ENCODE measurements at places on chromosomes 2 and 18. TPM values are rescaled to one million over a fixed set of nuclear protein-coding genes. Genes with fewer than 3 reads are reported as not detected.

GRCh38 chr18:73381016-73381698 is 513.4 kb upstream of the NETO1 start:
- no peak for DNase-seq
- H3K4me1 ChIP-seq: no peaks in the 10 kb centered on the region
- H3K27me3 ChIP-seq: no peaks in the 10 kb centered on the region
- H3K4me3 ChIP-seq: no peak overlapping the region

- no peaks in the 10 kb centered on the region for H3K27me3 ChIP-seq
- no peaks in the 10 kb centered on the region for H3K4me1 ChIP-seq
- H3K27ac ChIP-seq: no peak overlapping the region
- no peak overlapping the region for H3K4me3 ChIP-seq
- H3K36me3 ChIP-seq: no peaks in the 10 kb centered on the region
Measured at GRCh38 chr2:140422759-140423158, 1642.6 kb upstream of the NXPH2 start.

- no peak for DNase-seq
- H3K4me3 ChIP-seq: no peak overlapping the region
- H3K27ac ChIP-seq: no peak overlapping the region
- H3K36me3 ChIP-seq: no peaks in the 10 kb centered on the region
- no peaks in the 10 kb centered on the region for H3K4me1 ChIP-seq
Measured at GRCh38 chr18:68740966-68741365, 26.1 kb upstream of the TMX3 start.

GRCh38 chr2:45276914-45277313 is 267.7 kb upstream of the SIX2 start:
- H3K36me3 ChIP-seq: no peaks in the 10 kb centered on the region
- DNase-seq: no peak
- no peaks in the 10 kb centered on the region for H3K27me3 ChIP-seq
- H3K4me1 ChIP-seq: no peaks in the 10 kb centered on the region

DNA sequence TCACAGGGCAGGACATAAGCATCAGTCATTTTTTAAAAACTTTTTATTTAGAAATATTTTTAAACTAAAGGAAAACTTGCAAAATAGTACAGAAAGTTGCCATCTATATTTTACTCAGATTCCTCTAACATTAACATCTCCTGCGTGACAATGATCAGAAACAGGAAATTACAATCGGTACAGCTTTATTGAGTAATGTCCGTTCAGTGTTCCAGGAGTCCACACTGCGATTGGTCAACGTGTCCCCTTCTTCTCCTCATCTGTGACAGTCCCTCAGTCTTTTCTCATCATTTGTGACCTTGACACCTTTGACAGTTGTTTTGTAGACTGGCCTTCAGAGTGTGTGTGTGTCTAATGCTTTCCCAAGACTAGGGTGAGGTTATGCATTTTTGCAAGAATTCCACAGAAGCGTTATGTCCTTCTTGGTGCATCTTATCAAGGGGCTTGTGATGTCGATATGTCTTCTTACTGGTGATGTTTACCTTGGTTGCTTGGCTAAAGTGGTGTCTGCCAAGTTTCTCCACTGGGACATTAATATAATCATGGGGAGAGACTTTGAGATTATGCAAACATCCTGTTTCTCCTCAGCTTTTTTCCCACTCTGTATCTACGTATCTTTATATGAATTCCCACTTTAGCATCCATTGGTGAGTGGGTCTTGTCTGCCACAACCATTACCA is 21.4 kb upstream of the TMEM177 start:
- no peaks in the 10 kb centered on the region for H3K36me3 ChIP-seq
- DNase-seq: no peak
- no peak overlapping the region for H3K27ac ChIP-seq
- H3K4me1 ChIP-seq: no peaks in the 10 kb centered on the region

DNA sequence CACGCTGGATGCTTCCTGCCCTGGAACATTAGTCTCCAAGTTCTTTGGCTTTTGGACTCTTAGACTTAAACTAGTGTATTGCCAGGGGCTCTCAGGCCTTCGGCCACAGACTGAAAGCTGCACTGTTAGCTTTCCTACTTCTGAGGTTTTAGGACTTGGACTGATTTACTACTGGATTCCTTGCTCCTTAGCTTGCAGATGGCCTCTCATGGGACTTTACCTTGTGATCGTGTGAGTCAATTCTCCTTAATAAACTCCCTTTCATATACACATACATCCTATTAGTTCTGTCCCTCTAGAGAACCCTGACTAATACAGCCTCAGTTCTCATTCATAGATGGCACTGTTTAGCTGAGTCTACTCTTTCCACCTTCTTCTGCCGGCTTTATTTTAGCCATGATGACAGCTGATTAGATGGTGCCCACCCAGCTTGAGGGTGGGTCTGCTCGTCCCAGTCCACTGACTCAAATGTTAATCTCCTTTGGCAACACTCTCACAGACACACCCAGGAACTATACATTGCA is 389.1 kb downstream of the NYAP2 start:
- no peak overlapping the region for H3K27ac ChIP-seq
- H3K36me3 ChIP-seq: no peaks in the 10 kb centered on the region
- H3K27me3 ChIP-seq: no peaks in the 10 kb centered on the region
- H3K4me3 ChIP-seq: no peak overlapping the region

GRCh38 chr2:100041946-100042345 is 100.4 kb downstream of the AFF3 start:
- no peak for DNase-seq
- no peak overlapping the region for H3K27ac ChIP-seq
- H3K36me3 ChIP-seq: no peaks in the 10 kb centered on the region
- H3K4me1 ChIP-seq: no peaks in the 10 kb centered on the region

DNA sequence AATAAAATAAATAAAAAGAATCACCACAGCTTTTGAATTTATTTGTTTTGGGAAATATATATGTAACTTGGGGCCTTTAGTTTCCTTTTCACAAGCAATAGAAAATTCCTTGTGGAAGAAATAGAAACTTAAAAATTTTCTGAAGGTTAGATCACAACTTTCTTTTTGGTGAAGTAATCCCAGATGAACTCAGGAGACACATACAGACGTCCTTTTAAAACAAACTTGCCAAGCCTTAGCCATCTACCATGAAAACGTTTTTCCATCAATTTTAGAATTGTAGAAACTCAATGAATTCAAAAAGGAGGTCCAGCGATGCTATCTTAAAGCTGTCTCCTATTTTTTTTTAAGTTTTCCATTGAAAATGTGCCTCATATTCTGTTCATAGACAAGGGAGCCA is 225.6 kb downstream of the ASXL3 start:
- no peak overlapping the region for H3K4me3 ChIP-seq
- no peaks in the 10 kb centered on the region for H3K36me3 ChIP-seq
- no peak for DNase-seq

DNA sequence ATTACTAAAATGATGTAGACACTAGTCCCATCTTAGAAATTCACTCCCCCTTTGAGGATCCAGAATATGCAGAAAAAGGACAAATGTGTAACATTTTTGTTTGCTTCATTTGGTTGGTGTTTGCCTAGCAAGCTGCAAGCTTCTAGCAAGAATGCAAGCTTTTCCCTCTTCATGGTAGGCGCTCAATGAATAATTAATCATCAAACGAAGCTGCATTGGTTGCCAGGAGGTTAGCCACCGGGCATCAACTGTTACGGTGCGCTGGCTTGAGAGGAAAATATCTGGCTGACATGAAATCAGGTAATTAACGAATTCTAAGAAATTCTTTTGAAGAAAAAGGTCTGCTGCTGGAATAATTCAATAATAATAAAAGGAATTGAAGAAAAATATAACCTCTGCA is 341.0 kb upstream of the KYNU start:
- no peaks in the 10 kb centered on the region for H3K4me1 ChIP-seq
- no peak overlapping the region for H3K27ac ChIP-seq
- no peaks in the 10 kb centered on the region for H3K36me3 ChIP-seq
- no peaks in the 10 kb centered on the region for H3K27me3 ChIP-seq

DNA sequence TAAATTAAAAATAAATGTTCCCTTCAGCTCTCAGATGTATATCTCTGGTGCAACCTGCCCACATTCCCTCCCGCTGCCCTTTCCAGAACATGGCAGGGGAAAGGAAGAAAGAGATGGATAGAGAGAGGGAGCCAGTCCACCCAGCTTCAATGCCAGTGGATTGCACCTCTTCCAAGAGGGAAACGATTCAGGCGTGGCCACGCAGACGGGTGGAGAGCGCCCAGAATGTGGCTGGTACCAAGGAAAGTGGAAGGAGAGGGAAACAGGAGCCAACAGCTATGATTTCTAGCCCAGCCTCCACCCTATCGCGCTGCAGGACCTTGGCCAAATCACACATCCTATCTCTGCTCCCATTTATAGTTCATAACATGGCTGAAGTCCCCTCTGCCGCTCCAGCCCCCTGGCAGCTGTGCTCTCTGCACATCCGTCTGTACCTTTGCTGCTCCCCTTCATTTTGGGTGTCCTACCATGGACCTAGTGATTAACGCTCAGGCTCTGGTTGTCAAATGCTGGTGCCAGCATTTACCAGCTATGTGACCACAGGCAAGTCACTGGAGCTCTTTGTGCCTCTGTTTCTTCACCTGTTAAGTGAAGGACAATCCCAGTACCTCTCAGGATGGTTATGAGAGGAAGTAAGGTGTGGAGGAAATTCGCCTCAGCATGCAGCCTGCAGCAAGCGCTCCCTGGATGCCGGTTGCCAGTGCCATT is 66.5 kb downstream of the SFXN5 start:
- no peak overlapping the region for H3K27ac ChIP-seq
- no peak overlapping the region for H3K4me3 ChIP-seq
- DNase-seq: peak; percentile 44
- no peaks in the 10 kb centered on the region for H3K27me3 ChIP-seq

- H3K27ac ChIP-seq: no peak overlapping the region
- no peaks in the 10 kb centered on the region for H3K36me3 ChIP-seq
Measured at GRCh38 chr2:197280015-197280702, 30.4 kb downstream of the ANKRD44 start.

- no peaks in the 10 kb centered on the region for H3K27me3 ChIP-seq
- H3K4me3 ChIP-seq: no peak overlapping the region
- peak; percentile 46 for DNase-seq
- H3K4me1 ChIP-seq: peaks cover 12% of the 10 kb centered on the region
Measured at GRCh38 chr2:240954436-240955305, 43.7 kb upstream of the SNED1 start.

- H3K4me3 ChIP-seq: no peak overlapping the region
- peaks cover 16% of the 10 kb centered on the region for H3K4me1 ChIP-seq
- no peaks in the 10 kb centered on the region for H3K36me3 ChIP-seq
- DNase-seq: peak; percentile 56
Measured at GRCh38 chr2:238861013-238861730, 13.3 kb downstream of the TWIST2 start.

- no peaks in the 10 kb centered on the region for H3K27me3 ChIP-seq
- no peaks in the 10 kb centered on the region for H3K36me3 ChIP-seq
- H3K4me1 ChIP-seq: no peaks in the 10 kb centered on the region
- no peak for DNase-seq
- H3K4me3 ChIP-seq: no peak overlapping the region
Measured at GRCh38 chr2:119694470-119694844, 15.5 kb downstream of the TMEM177 start.

GRCh38 chr2:43009448-43009847 is 217.0 kb downstream of the ZFP36L2 start:
- H3K27ac ChIP-seq: no peak overlapping the region
- H3K36me3 ChIP-seq: no peaks in the 10 kb centered on the region
- no peak for DNase-seq
- peaks cover 10% of the 10 kb centered on the region for H3K4me1 ChIP-seq
- H3K4me3 ChIP-seq: no peak overlapping the region

DNA sequence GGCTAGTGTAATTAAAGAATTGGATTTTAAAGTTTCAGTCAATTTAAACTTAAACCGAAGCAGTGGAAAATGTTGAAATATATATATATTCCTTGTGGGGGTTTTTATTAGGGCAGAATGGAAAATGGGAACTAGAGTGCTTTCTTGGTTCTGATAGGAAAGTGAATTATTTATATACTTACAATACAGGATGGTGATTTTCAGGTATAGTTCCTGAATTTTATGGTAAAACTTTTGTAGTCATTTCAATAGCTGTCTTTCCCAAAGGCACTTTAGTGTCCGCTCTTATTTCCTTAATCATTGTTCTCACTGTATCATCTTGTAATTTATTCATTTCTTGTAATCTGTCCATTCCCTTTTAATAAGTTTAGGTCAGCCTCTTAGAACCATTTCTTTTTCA is 1.9 kb downstream of the RPL37A start:
- no peaks in the 10 kb centered on the region for H3K27me3 ChIP-seq
- H3K27ac ChIP-seq: no peak overlapping the region
- H3K36me3 ChIP-seq: peaks cover 56% of the 10 kb centered on the region
- no peak for DNase-seq

Gene MAL
- 8.7 TPM for total RNA-seq

Gene BCL2
- total RNA-seq: 8.0 TPM

Gene OXER1
- total RNA-seq: 0.48 TPM

Gene KCTD1
- 44.4 TPM for total RNA-seq

Gene NEB
- total RNA-seq: 61.1 TPM

Gene TMEM200C
- total RNA-seq: 0.26 TPM

Gene ASB18
- 7.6 TPM for total RNA-seq

Gene EPB41L5
- 15.4 TPM for total RNA-seq

Gene CPO
- not detected for total RNA-seq

Gene REG3A
- total RNA-seq: not detected

Gene HOXD3
- not detected for total RNA-seq

Gene STARD6
- total RNA-seq: not detected

All from right atrium auricular region (tissue), 2 donors.